ENCODE measurements at places on chromosomes 6 and 20.

DNA sequence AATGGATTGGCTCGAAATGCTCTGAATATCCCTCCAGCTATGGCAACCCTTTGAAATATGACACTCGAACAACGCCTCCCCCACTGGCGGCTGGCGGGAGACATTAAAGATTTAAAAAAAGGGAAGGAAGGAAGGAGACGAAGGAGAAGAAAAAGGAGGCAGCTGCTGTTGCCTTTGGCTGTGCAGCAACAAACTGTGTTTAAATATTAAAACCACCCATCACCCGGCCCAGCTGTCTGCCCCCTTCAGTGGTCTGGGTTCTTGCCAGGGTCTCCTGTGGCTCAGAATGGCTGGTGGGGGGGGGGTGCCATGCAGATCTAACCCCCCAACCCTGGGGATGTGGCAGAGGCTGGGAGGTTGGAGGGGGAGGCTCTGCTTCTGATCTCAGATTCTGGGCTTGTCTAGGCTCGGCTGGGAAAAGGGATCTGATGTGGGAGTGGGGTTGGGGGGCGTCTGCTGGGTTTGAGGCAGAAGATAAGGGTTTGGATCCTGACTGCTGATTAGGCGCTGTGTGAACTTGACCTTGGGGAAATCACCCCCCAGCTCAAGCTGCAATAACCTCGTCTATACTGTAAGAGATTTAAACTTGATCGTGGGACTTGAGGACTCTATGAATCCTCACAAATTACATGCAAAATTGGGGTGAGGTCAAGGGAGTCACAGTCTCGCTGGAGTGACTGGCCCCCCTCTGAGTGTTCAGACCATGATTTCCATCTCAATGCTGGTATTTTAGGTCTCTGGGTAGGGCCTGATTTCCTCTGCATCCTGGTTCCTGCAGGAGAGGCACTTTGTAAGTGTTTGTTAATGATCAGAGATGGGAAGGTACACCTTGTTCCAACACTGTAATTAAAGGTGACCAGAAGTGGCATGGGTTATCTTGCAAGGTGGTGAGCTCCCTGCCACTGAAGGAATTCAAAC, 40.3 kb upstream of the BLCAP start:
- no peak for DNase-seq

GRCh38 chr6:1705183-1705582, 95.5 kb downstream of the FOXC1 start:
- no peak for DNase-seq

DNA sequence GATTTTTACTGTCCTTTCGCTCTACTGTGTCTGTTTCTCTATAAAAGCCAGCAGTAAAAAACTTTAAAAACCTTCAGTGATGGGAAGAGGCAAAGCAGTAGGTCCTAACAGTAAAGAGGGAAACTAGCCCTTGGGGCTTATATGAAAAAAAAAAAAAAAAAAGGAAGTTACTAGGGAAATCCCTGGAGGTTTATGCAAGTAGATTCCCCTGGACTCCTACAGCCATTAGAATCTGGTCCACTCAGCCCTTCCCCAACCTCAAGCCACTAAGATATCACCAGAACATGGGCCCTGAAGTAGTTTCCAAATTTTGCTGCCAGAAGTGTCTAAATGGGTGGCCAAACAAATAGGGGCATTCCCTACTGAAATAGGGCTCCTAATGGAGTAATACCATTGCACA, 70.5 kb upstream of the HINT3 start:
- DNase-seq: no peak

DNA sequence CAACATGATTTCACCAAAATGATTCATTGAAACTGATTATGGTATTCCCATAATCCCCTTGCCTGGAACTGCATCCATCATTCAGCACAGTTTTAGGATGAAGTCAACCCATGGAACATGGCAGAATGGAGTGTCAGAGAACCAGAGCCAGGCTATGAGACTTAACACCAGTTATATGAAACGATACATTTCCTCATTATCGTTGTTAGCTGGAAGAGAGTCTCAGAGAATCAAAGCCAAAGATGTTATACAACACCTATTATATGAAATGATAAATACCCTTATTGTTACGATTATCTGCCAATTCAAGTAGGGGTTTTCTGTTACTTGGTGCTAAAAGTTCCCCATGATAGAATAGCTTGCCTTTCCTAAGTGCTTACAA, 131.2 kb downstream of the BCAS1 start:
- no peak for DNase-seq

DNA sequence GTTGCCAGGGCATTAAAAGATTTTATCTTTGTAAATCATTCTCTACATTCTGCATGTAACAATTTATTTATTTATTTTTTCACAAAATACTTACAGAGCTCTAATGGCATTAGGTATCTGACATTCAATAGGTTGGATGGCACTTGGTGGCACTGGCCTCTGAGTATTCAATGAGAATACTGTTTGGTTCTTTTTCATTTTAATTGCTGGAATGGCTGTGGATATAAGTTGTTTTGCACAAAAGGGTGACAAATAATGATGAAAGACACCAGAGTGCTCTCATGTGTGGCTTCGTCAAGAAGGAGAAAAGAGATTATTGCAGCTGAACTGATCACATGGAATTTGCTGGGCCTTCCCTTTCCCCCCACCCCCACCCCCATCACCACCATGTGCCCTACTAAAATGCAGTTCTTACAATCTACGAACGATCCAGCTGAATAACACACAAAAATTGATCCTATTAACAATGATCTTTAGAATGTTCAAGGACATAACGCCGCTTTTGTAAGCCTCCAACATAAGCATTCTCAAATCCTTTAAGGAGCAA, 195.2 kb upstream of the POU3F2 start:
- no peak for DNase-seq

DNA sequence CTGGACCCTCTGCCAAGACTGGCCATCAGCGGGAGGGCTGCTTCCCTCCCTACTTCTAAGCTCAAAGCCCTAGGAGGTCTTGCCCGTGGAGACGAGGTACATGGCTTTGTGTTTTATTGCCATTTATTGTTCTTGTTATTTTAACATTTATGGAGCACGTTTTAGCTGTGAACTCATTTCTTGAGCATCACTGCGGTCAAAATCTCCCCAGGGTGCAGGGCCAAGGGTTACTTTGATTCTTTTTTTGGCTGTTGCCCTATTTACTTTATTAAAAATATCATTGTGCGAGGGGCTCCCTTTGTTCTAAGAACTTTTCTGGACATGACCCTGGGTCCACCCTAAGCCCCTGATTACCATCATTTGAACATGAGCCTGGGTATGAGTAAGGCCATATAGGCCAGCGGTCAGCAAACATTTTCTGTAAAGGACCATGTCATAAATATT, 51.6 kb downstream of the EYA2 start:
- DNase-seq: peak; percentile 33

GRCh38 chr20:1362484-1362883, 30.4 kb downstream of the FKBP1A start:
- DNase-seq: no peak

GRCh38 chr6:28867086-28867409, 56.7 kb downstream of the TRIM27 start:
- DNase-seq: peak; percentile 15

Measured in fibroblast of skin of back (primary cell).